ENCODE measurements at places on chromosomes 6 and 20. TPM values are rescaled to one million over a fixed set of nuclear protein-coding genes. Genes with fewer than 3 reads are reported as not detected.

DNA sequence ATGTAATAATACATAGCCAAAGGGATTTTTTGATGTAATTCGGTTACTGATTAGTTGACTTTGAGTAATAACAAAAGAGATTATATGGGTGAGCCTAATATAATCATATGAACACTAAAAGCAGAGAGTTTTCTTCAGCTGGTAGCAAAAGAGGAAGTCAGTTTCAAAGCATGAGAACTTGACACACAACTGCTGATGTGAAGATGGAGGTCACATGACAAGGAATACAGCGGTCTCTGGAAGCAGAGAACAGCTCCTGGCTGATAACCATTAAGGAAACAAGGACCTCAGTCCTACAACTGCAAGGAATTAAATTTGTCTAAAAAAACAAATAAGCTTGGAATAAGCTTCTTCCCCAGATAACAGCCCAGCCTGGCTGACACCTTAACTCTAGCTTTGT is 154.5 kb upstream of the PRND start:
- no peak for DNase-seq

DNA sequence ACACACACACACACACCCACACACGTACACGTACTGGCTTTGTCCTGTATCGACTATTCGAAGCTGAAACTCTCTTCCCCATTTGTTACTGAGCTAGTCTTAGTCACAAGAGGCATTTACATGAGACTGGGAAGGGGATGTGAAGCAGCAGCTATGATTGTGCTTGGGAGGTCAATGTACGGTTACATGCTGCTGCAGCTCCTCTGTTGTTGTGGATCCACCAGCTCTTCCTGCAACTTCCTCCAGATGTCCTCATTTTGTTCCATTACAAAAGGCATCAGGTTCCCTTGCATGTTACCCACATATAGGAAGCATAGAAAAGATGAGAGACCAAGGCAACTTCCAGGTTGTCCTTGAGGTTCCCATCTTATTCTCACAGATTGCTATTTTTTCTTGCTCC is 612.4 kb upstream of the IMPG1 start:
- DNase-seq = peak; percentile 9

- no peak for DNase-seq
Measured at GRCh38 chr6:131290955-131291354, 155.7 kb downstream of the AKAP7 start.

GRCh38 chr6:113763876-113764275 is 93.3 kb upstream of the MARCKS start:
- DNase-seq = peak; percentile 92

DNA sequence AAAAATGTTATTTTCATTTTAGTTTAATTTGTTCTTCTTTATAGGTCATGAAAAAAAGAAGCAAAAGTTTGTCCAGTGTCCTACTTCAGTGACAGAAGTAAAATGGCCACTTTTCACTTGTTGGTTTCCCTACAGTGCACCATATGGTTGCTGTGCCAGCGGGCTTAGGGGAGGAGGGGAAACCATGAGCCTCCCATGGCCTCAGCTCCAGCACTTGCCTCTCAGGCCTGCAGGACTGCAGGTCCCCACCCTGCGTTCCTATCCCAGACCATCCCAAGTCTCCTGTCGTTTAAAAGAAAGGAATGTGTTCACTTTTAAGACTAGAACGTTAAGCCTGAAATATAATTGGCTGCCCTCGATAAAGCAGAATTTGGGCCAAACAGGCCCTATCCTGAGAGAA is 210.0 kb upstream of the TAB2 start:
- DNase-seq = no peak

- DNase-seq = peak; percentile 16
Measured at GRCh38 chr20:9389346-9389745, 125.0 kb upstream of the LAMP5 start.

DNA sequence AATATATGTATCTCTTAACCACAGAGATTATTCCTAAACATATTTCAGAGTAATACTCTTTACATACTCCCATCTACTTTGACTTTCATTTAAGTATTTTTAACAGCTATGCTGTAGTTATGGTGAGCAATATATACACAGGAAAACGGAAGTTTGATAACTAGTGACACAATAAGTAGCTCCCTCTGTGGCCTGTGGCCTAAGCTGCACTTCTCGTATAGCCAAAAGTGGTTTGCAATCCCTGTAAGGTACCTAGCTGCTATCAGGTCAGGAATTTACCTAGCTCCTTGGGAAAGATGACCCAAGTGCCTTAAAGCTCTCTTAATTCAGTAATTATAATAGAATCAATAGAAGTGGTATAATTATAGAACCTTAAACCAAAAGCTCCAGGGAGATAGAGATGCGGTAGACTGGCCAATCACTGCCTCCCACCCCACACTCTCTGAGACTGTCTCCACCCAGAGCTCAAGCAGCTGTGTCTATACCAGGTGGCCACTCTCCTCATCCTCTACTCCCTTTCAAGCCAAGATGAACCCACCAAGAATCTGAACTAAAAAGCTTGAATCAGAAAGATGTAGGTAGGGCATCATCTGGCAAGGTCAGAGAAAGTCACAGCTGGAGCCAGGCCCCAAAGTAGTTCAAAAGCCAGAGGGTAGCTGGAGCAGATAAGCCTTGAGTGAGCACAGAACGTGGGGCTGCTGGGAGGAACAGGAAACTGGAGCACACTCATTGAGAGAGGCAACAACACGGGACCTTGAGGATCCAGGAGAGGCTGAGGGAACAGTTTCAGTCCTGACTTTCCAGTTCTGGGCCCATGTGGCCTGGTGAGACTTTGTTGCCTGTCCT is 84.9 kb upstream of the ASF1A start:
- DNase-seq = no peak

- DNase-seq = no peak
Measured at GRCh38 chr20:55584964-55585363, 420.4 kb downstream of the CBLN4 start.

DNA sequence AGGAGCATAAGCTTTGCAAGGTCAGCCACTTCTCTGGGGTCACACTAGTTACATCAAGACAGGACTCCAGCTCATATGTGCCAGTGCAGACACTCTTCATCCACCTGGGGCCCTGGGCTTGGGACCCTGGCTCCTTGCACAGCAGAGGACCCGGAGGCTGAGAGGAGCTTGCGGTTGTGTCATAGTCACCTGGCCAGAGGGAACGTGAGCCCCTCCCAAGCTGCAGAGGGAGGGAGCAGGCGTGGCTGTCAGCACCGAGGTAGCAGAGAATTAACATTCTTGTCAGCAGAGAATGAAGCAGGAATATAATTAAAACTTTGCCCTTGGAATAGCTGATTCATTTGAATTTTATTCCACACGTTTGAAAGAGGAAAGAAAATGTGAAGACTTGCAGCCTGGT is 36.8 kb downstream of the BCAS4 start:
- DNase-seq = no peak

The ATP6V1G2 gene
- 0.20 TPM for total RNA-seq

The RAMACL gene
- total RNA-seq = 0.27 TPM

The NOTCH4 gene
- total RNA-seq = 2.2 TPM

The SLC22A7 gene
- not detected for total RNA-seq

The TGM3 gene
- total RNA-seq = not detected

Measured in M059J (cell line).